ENCODE measurements at places on chromosomes 11 and 22.
A peak's percentile ranks its signal among the peaks of the same experiment; 100 is the strongest.

GRCh38 chr11:35418282-35419183 is 825 bp downstream of the SLC1A2 start:
- no peak for DNase-seq

DNA sequence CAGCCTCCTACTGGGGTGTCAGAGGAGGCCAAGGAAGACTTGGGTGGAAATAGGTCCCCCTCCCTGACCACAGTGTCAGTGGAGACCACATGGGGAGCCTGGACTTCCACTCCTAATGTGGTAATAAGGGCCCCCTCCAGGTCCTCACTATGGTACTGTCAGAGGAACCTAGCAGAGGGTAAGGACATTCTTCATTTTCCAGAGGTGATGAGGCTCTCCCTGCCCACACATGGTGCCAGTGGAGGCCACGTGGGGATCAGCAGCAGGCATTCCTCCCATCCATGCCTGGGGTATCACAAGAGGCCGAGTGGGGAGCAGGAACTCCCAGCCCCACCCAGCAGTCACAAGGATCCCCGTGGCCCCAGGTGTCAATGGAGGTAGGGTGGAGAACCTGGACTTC is 6.5 kb upstream of the CLDN5 start:
- DNase-seq: no peak

- DNase-seq: no peak
Measured at GRCh38 chr11:95253141-95253540, 22.1 kb upstream of the SESN3 start.

DNA sequence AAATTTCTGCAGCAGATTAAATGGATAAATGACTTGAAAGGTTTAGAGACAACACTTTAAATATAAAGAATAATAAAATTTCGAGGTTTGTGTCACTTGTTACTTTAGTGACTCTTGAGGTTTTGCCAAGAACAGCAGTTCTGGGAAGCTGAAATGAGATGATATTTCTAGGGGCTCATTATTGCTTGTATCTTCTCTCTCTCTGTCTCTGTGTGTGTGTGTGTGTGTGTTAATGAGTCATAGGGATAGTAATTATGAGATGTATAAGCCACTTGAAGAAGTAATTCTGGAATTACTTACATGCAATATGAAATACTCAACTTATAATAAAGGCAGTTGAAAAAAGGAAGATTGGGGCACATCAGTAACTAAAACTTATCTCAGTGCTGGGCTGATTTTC is 9.6 kb upstream of the OR10G7 start:
- DNase-seq: no peak

DNA sequence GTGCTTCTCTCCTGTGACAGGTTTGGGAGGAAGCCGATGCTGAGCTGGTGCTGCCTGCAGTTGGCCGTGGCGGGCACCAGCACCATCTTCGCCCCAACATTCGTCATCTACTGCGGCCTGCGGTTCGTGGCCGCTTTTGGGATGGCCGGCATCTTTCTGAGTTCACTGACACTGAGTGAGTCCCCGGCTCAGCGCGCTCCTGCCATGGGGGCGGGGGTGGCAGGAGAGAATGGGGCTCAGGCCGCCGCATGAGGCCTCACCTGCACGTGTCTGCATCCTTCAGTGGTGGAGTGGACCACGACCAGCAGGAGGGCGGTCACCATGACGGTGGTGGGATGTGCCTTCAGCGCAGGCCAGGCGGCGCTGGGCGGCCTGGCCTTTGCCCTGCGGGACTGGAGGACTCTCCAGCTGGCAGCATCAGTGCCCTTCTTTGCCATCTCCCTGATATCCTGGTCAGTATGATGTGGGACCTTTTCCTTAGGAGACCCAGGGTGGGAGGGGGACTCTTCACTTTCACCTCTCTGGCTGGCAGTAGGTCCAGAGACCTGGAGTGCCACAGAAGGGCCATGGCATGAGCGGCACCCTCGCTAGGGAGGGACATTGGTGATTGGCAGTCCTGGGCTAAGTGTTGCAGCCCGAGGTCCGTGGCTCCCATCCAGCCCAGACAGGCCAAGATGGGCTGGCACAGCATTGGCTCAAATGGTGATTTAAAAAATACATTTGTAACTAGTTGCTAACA is 28.9 kb upstream of the SLC22A12 start:
- no peak for DNase-seq

DNA sequence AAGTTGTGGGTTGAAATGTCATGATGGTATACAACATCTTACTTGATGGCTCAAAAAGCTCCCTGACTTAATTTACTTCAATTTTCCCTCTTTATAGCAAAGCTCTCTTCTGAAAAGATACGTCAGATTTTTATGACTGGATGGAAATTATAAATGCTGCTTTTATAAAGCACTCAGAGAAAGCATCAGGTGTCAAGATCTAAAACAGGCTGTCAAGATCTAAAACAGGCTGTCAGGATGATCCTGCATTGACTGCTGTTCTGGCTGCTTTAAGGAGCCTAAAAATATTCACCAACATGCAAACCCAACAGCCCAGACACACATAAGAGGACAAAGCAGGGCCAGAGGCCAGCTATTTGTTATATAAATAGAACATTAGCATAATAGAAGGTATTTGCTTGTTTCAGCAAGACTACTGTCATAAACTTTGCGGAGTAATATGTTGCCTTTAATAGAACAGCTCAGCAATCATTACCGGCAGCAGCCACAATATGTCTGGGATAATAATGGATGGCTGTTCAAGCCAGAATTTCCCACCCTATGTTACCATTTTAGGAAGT is 77.3 kb upstream of the ANO5 start:
- no peak for DNase-seq

- DNase-seq: no peak
Measured at GRCh38 chr11:65927904-65928397, 8.7 kb downstream of the DRAP1 start.

DNA sequence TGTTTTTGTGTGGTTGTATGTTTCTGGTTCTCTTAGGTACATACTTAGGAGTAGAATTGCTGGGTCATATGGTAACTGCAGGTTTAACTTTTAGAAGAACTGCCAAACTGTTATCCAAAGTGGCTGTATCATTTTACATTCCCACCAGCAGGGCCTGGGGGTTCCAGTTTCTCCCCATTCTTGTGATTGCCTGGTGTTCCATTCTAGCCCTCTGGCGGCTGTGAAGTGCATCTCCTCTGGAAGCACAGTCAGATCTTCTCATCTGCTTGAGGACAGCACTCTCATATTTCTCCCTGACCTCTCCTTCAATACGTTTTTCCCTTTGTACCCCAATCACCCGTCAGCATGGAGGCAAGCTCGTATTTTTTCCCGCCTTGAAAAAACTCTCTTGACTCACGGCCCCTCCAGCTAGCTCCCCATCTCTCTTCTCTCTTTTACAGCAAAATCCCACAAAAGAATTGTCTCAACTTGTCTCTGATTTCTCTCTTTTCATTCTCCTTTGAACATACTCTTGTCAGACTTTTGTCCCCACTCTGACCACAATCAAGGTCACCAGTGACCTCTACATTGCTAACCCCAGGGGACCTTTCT is 56.8 kb upstream of the THY1 start:
- DNase-seq: no peak

DNA sequence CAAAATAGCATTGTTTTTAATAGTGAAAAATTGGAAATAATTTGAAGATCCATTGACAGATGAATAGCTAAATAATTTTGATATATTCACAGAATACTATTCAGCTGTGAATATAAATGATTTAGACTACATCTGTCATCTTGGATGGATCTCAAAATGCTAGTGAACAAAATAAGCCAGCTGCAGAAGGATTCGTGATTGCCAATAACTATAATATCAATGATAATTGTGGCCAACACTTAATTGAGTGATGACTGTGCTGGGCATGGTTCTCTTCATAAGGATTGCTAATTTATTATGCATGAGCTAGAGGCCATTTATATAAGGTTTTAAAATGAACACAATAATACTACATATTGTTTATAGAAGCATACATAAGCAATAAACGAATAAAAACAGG is 60.4 kb downstream of the CTTN start:
- no peak for DNase-seq

- no peak for DNase-seq
Measured at GRCh38 chr11:63629426-63629825, 15.2 kb upstream of the PLAAT3 start.

DNA sequence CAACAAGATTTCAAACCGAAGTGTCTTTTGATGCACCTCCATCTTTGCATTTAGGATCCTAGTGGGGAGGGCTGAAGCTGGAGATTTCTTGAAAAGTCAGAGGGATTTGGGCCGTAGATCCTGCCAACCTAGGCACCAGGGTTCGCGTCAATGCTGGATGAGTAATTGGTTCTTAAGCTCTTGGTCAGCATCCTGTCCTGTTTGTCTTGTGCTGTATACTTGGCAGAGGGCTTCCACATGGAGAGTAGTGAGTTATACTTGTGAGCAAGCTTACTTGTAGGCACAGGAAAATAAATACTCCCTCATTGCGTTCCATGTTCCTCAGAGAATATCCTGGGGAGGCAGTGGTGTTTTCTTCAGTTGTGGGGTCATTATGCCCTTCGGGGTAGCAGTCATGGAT is 12.6 kb downstream of the INSC start:
- no peak for DNase-seq

- no peak for DNase-seq
Measured at GRCh38 chr11:113781682-113782081, 2.1 kb downstream of the CLDN25 start.

DNA sequence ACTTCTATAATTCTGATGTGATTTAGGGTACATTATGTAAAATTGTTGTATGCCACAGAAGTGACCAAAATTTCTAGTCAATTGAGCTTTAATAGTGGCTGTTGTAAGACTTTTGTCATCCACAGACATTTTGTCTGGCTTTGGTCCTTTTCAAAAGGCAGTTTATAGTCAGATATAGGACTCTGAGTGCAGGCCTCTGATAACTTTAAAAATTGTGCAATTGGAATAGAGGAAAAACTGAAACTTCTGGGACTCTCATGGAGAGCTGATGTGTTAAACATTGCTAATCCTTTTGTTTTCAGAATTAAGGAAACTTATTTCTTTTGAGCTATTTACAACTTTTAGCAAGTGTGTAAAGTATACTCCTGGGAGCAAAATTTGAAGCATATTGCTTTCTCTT is 9.0 kb upstream of the MRPL17 start:
- DNase-seq: no peak

- no peak for DNase-seq
Measured at GRCh38 chr11:110177086-110177456, 83.9 kb downstream of the ZC3H12C start.

GRCh38 chr11:130849215-130849568 is 67.1 kb downstream of the SNX19 start:
- DNase-seq: peak; percentile 89

DNA sequence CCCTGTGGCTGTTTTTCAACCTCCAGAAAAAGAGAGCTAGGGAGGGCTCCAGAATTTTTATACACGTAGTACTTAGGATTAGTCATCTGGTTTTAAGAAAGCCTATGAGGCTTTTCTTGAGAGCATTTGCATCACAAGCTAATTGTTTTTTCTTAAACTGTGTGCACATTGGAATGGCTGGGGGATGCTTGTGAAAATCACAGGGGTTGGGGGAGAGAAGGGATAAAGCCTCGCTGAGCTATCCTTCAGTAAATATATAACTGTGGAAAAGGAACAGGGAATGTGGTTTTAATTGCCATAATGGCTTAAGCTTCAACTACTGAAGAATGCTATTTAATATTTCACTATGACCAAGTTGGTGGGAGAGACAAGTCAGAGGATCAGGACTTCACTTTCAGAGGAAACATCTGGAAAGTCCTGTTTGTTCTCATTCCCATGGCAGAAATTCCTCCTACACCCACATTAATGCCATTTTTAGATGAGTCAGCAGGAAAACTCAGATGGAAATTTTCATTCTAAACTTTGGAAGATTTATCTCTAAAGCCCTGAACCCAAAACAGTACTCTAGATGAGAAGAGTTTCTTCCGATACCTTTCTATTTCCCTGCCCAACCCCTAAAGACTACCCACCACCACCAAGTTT is 591.3 kb downstream of the LRRC4C start:
- no peak for DNase-seq

DNA sequence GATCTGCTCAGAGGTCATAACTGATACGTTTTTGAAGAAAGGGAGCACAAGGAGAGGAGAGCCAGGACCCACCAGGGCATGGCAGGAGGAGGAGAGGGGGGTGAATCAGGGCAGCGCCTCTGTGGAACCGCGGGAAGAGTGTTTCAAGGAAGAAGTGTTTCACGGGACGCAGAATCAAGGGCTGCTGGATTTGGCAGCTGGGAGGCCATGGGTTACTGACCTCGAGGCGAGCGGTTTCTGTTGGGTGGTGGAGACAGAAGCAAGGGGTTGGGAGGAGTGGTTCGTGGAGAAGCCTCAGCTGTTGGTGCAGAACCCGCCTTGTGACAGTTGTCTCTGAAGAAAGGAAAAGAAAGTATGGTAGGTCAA is 13.1 kb downstream of the VPS26B start:
- no peak for DNase-seq

GRCh38 chr11:81237139-81237538 is 1496.5 kb downstream of the FAM181B start:
- no peak for DNase-seq

DNA sequence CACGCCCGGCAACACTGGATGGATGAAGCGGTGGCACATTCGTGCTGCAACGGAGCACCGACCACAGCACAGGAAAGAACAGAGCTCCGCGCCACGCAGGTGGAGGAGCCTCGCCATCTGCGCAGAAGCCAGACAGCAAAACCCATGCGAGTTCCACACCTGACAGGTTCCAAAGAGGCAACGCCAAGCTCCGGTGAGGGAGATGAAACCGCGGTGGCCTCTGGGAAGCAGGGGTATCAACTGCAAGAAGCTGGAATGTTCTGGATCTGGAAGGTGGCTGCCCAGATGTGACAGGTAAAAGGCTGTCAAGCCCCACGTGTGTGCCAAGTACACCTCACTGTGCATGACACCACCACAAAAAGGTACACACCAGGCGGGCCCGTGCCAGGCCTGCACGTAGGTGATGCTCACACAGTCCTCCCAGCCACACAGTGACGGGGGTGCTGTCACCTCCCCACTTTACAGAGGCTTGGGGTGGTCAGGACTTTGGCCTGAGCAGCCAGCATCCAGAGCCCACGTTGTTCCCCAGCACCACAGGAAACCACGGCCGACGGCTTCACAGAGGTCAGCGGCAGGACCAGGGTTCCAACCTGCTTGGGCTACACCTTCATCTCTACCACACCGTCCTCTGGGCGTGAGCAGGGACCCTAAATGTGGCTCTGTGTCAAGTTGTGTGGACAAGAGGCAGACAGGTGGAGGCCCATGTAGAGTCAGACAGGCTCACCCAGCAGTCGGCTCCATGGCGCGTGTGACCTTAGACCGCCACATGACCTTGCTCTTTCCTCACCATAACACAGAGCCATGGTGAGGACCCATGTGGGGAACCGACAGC is 19.7 kb upstream of the EFCAB6 start:
- DNase-seq: no peak

Data from AG09319 (cell line).